ENCODE measurements at places on chromosomes 12 and 14.

GRCh38 chr14:85040046-85040685 lies 489.8 kb upstream of the FLRT2 start:
- no peak for DNase-seq

DNA sequence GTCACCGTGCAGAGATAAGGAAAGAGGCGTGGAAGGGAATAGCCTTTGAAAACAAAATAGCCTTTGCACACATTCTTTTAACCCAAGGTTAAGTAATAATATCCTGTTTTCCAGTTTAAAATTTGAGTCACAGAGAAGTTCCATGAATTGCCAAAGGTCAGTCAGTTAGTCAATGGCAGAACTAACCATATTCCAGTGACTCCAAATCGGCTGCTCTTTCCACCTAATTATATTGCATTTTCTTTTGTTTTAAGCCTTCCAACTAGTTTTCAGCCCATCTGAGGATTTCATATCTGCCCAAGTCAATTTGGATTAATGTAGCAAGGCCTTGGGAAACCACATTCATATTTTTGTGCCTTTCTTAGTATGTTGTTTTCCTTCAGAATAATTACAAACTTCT lies 373.0 kb downstream of the CCDC91 start:
- no peak for DNase-seq

DNA sequence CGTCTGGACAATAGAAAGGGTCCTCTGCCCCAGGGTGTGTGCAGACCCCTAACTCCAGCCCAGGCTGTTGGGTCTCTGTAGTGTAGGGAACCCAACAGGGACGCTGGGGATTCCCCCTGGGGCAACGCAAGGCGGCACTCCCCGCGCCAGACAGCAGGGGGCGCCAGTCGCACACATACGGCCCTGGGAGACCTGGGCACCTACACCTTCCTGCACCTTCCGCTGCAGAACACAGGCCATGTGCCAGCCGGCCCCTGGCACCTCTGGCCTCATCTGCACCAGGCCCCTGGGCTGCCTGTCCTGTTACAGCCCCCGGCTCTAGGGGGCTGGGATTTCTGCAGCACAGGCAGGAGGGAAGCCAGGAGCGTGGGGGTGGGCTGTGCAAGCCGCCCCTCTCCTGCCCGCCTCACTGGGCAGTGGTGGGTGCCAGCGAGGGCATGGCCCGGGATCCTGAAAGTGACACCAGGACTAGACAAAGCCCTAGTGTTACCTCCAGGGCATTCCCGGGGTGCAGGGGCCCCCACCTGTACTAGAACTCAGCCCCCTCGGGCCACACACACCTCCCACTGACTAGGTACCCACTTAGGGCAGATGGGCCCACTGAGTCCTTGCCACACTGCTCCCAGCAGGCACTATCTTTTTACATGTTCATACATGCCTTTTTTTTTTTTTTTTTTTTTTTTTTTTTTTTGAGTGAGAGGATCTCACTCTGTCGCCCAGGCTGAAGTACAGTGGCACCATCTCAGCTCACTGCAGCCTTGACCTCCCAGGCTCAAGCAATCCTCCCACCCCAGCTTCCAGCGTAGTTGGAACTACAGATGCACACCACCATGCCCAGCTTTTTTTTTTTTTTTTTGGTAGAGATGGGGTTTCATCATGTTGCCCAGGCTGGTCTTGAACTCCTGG lies 37.5 kb downstream of the CCNK start:
- no peak for DNase-seq

DNA sequence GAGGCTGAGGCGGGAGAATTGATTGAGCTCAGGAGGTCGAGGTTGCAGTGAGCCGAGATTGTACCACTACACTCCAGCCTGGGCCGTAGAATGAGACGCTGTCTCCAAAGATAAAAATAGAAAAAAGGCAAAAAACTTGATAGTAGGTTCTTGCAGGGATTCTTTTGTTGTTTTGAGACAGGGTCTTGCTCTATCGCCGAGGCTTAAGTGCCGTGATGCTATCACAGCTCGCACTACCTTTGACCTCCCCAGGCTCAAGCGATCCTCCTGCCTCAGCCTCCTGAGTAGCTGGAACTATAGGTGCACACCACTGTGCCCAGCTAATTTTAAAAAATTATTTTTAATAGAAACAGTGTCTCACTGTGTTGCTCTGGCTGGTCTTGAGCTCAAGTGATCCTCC lies 4.7 kb downstream of the GOLGA5 start:
- DNase-seq, result no peak

DNA sequence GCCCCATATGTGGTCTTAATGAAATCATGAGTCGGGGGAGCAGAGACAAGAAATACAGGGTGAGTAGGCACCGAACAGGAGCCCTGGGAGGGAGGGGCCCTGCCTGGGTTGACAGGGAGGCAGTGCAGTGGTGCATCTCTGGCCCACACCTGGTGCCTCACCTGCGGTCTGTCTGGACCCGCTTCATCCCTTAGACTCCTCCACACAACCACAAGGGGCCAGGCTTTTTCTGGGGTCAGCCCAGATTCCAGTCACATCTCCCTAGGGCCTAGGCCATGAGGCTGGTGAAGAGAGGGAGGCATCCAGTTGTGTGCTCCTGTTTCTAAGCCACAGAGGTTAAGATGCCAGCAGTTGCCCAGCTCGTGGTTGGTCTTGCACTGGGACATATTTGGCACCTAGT lies 343.3 kb upstream of the FKBP4 start:
- no peak for DNase-seq

DNA sequence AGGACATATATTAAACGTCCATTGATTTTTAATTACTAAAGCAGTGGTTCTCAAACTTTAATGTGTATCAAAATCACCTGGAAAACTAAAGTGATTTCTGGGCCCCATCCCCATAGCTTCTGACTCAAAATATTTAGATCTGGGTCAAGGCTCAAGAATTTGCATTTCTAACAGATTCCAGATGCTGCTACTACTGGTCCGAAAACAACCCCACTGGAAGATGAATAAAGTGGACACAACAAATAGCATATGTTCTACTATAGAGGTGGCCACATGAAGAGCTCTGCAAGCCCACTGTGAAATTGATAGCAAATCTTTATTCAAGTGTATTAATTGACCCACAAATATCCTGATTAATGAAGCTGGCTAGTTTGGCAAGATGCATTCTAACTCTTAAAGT lies 69.4 kb downstream of the SPATA7 start:
- DNase-seq, result no peak

All from vagina (tissue), 2 donors.